ENCODE measurements at places on chromosomes 7 and 10.

DNA sequence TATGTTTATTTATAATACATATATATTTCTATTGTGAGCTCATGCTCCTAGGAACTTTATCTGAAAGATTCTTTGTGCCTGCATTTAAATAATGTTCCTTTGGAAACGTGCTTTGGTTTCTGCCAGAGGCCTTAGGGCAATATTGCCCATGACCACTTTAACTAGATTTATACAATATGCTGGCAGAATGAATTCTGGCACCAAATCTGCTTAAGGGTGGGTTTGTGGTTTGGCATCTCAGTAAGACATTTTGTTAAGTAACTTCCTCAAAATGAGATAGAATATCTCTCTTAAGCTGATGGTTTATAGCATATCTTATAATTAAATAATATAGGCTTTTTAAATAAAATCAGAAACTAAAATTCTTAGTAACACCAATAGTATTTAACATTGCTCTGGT, 252.9 kb downstream of the RNLS start:
- no peak for DNase-seq

DNA sequence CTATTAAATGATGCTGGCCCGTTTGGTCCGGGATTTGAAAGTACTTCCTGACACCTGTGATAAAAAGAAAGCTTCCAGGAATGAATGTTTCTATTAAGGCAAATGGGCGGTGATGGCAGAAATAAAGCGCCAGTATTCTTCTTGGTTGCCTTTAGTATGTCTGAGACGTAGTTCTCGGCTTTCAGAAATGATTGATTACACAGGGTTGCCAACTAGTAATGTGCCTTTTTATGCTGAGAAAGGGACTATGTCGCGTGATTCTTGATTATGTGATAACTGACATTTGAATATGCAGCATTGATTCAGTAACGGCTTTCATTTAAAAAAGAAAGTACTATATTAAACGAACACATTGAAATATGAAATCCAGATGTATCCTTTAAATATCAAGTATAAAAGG, 13.9 kb downstream of the ZRANB1 start:
- no peak for DNase-seq

DNA sequence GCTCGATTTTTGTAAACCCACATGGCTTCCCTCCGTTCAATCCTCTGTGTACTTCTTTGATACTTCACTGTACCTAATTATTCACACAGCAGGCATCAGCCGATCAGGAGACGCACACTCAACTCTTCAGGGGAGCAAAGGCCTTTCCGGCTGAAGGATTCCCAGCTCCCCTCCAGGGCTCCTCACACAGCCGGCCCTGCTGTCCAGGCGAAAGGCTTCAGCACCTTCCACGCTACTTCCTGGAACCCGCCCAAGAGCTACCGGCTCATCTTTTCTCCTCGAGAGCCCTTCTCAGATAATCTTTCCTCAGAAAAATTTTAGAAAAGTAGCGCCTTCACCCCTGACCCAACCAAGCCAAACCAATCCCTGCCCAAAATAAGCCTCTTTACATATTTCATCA, 270.4 kb downstream of the ZMYND11 start:
- DNase-seq = no peak

DNA sequence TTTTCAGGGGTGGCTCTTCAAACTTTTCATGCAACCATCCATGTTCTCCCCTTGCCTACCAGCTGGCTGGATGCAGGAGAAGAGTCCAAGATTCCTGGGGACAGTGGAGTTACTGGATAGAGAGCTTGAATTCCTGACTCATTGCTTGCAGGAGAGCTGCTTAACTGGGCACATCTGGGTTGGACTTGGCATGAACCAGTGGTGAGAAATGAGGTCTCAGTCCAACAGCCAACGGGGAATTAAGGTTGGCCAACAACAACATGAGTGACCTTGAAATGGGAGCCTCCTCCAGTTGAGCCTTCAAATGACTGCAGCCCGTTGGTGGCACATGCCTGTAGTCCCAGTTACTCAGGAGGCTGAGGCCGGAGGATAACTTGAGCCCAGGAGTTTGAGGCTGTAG, 58.1 kb upstream of the OPN4 start:
- no peak for DNase-seq

GRCh38 chr10:70931168-70931815, 42.9 kb upstream of the PCBD1 start:
- no peak for DNase-seq

GRCh38 chr7:44618753-44619152, 12.3 kb downstream of the OGDH start:
- DNase-seq = no peak

DNA sequence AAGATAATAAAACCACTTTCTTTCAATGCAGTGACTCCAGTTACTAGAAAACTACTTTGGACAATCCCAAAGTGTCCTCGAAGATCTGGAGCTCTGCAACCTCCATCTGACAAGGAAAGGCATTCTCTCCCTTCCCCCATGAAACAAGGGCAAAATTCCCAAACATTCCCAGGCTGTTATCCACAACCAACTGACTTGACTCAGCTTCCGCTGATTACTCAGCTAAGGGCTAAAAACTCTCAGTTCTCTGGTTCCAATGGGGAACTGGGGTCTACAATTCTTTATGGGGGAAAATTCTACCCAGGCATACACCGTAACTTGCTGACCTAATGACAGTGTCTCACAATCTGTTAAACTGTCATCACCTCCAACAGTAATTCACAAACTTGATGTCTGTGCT, 48.4 kb downstream of the SFMBT2 start:
- no peak for DNase-seq

GRCh38 chr7:1081931-1082401, 5.9 kb upstream of the GPER1 start:
- DNase-seq = no peak

GRCh38 chr10:71218651-71219050, 6.3 kb downstream of the UNC5B start:
- no peak for DNase-seq

DNA sequence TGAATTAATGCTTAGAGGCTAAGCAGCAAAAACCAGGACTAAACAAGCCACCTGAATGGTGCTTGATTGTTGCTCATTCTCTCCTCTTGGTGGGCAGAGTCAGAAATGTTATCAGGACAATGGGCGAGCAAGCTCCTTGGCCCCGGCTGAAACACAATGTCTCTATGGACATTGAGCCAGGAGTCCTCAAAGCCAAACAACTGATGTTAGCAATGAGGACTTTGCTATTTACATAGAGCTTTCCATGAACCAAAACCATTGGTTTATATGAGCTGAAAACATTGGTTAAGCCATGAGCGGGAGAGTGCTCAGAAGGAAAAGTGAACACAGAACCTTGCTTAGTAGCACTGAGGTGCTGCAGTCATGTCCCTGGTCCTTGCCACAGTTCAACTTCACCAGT, 21.5 kb upstream of the NPVF start:
- no peak for DNase-seq

DNA sequence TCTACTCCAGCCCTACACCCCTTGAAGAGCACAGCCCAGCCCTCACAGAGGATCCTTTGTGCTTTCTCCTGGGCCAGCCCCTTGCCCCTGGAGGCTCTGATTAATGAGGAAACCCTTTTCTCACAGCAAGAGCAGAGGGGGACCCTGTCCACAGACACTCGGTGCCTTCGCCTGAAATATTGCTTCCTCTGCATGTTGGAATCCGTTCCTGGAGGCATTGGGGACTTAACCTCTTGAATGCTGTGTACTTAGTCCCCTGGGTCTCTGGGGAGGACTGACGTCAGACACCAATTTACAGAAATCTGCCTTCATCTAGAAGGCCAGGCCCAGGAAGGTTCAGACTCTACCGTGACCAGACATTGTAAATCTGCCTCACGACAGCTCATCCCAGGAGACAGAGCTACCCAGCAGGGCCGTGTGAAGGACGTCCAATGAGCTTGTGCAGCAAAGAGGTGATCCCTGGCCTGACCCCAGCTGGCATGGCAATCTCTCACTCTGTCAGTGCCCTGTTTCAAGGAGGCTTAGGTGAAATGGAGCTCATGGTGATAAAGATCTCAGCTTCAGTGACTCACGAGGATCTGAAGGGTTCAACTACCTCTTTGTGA, 8.1 kb upstream of the TMEM72 start:
- DNase-seq = no peak

GRCh38 chr7:111960984-111961383, 245.2 kb downstream of the DOCK4 start:
- no peak for DNase-seq

GRCh38 chr10:27474741-27475140, 29.4 kb upstream of the RAB18 start:
- DNase-seq = no peak

- DNase-seq = no peak
These were observed 13.1 kb downstream of the BRAT1 start for GRCh38 chr7:2542011-2542915.

GRCh38 chr10:84293574-84294016, 34.8 kb upstream of the CCSER2 start:
- DNase-seq = peak; percentile 68

DNA sequence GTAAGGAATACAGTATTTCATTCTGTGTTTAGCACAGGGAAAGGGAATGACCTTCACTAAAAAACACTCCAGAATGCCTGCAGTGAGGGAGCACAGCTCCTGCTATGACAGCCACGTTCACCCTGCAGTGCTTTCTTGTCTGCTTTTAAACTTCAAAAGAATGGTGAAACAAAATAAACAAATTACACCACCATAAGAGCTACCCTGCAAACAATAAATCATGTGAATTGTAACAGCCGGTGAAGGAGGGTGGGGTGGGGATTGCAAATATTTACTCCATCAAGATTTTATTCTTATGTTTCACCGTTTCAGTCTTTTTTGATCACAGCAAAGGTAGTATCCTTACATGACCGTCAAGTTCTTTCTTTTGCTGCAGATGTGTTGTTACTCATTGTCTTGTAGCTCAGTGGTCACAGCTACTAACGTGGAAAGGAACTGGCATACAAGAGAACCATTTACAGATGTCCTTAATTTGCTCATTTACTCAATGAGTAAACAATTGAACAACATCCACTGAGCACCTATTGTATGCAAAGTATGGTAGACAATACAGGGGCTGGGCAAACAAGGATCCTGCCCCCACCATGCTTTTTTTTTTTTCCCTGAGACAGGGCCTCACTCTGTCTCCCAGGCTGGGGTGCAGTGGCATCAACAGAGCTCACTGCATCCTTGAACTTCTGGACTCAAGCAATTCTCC, 4.1 kb upstream of the CHN2 start:
- DNase-seq = no peak

DNA sequence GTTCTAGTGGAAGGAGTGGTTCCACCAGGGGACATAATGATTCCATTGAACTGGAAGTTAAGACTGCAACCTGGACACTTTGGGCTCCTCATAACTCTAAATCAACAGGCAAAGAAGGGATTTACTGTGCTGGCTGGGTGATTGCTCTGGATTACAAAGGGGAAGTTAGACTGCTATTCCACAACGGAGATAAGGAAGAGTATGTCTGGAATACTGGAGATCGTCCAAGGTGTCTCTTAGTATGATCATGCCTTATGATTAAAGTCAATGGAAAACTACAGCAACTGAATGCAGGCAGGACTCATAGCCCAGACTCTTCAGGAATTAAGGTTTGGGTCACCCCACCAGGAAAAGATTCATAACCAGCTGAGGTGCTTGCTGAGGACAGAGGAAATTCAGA, 310.6 kb upstream of the MGMT start:
- DNase-seq = no peak

DNA sequence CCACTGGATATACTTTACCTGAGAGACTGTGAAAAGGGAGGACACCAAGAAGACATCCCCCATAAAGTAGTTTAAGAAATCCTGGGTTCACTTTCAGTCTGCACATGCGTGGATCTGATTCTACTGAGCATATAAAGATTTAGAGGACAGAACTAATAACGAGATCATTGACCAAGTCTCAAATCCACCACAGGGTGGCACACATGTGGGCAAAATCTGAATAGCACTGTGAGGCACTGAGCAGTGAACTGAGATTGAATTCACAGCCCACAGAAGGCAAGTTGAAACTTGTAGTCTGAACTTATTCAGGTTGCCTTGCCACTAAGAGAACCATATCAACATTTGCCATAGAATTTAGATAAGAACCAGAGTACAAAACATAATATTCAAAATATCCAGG, 818.6 kb downstream of the GRID1 start:
- no peak for DNase-seq

DNA sequence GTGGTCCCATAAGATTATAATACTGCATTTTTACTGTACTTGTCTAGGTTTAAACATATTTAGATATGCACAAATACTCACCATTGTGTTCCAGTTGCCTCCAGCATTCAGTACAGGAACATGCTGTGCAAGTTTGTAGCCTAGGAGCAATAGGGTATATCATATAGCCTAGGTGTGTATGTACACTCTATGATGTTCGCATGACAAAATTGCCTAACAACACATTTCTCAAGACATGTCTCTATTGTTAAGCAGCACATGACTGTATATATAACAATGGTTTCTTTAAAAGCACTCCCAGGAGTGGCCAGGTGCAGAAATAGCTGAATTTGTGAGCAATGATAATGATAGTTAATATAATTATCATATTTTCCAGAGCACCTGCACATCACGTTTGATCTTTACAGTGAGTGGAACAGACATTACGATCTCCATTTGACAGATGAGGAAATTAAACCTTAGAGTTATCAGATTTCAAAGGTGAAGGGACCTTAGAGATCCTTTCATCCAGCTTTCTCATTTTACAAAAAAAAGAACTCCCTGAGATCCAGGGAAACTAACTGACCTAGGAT, 99.2 kb upstream of the PDCD4 start:
- DNase-seq = no peak

GRCh38 chr10:50385624-50386023, 134.3 kb upstream of the ASAH2 start:
- no peak for DNase-seq

GRCh38 chr7:140003913-140004382, 58.8 kb downstream of the PARP12 start:
- no peak for DNase-seq

DNA sequence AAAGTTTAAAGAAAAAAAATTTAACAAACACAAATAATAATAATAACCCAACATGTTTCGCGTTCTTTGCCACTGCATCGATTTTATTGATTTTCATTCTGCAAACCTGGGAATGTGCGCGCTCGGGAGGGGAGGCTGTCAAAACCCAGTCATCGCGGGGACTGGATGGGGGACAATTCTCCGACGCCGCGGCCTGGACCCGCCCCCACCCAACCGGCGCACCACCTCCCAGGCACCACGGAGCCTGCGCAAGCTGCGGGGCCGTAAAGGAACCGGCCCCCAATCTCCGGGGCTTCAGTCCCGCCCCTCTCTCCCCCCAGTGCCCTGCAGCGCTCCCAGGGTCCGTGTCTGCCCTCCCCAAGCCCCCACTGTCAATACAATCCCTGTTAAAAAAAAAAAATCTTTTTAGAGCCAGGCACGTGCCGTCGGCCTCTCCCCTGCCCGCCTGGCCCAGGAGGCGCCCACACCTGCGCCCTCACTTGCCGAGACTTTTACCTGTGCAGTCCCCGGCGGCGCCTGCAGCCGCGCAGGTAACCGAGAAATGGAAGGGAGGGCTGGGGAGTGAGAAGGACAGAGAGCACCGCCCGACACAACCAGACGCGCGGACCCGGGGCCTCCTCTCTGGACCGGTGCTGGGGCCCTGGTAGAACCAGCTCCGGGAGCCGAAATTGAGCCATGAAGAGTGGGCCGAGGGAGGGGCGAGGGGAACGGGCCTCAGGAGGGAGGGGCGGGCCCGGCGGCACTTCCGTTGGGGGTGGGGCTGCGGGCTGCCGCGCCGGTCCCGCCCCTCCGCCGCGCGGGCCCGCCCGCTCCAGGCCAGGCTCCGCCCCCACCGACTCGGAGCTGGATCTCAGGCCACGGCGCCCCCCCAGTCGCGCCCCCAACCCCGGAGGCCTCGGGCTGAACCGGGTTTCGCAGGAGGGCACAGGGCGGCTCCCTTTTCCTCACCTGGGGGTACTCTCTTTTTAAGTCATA, 7.6 kb upstream of the ZNF503 start:
- DNase-seq = no peak

GRCh38 chr10:55500931-55501559, 700.0 kb upstream of the PCDH15 start:
- no peak for DNase-seq
